ENCODE measurements at places on chromosomes 16 and 17.

GRCh38 chr16:84498223-84498610 lies 6.2 kb downstream of the MEAK7 start:
- H3K36me3 ChIP-seq, result peaks cover 35% of the 10 kb centered on the region
- H3K4me3 ChIP-seq, result no peak overlapping the region
- no peak for DNase-seq
- H3K27ac ChIP-seq, result no peak overlapping the region

DNA sequence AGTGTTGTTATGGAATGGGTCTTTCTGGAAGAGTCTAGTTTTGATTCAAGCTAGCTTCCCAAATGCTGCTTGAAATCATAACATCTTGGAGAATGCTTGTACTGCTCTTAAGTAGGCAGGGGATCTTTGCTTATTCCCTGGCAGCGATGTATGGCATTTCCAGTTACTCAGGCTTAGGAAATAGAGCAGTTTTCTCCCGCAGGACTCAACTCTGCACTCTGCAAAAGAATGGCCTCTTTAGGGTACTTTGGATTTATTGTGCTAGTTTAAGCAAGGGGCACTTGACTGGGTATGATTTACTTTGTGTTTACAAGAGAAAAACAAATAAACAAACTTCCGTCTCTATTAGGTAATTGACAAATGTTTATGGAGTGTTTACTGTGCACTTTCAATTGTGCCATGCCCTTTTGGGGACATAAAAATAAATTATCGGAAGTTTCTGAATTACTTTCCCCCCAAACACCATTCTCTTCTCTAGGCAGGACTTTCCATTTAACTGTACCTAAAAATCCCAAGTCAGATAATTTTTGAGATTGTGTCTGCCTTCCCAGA lies 164.0 kb downstream of the MAP2K6 start:
- peak overlapping the region; percentile 25 for H3K27ac ChIP-seq
- H3K36me3 ChIP-seq, result no peaks in the 10 kb centered on the region
- peaks cover 19% of the 10 kb centered on the region for H3K27me3 ChIP-seq
- H3K4me3 ChIP-seq, result no peak overlapping the region
- DNase-seq, result no peak

GRCh38 chr16:85057212-85057889 lies 29.8 kb downstream of the KIAA0513 start:
- peaks cover 3% of the 10 kb centered on the region for H3K27me3 ChIP-seq
- peak overlapping the region; percentile 48 for H3K4me3 ChIP-seq
- DNase-seq, result no peak
- no peaks in the 10 kb centered on the region for H3K36me3 ChIP-seq
- H3K27ac ChIP-seq, result peak overlapping the region; percentile 42
- peaks cover 40% of the 10 kb centered on the region for H3K4me1 ChIP-seq

DNA sequence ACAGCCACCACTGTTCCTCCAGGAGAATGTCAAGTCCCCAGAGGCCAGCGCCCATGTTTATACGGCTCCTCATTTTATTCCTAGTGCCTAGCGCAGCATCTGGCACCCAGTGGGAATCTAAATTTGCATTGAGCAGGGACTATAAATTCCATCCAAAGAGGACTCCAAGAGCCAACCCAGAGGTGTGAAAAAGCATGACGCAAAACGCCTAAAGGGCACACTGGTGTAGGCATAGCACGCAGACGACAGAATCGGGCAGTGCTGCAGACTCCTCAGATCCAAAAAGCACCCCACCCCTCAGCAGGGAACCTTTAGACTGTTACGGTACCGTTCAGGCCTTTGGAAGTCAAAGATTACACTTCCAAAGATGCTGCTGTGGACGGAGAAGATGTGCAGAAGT lies 19.5 kb downstream of the TEKT5 start:
- H3K4me1 ChIP-seq, result peaks cover 4% of the 10 kb centered on the region
- H3K4me3 ChIP-seq, result no peak overlapping the region
- peaks cover 10% of the 10 kb centered on the region for H3K27me3 ChIP-seq

GRCh38 chr16:84406006-84406963 lies 37.9 kb downstream of the ATP2C2 start:
- no peaks in the 10 kb centered on the region for H3K4me1 ChIP-seq
- no peak overlapping the region for H3K27ac ChIP-seq
- H3K4me3 ChIP-seq, result no peak overlapping the region
- DNase-seq, result no peak
- no peaks in the 10 kb centered on the region for H3K36me3 ChIP-seq
- peaks cover 23% of the 10 kb centered on the region for H3K27me3 ChIP-seq

DNA sequence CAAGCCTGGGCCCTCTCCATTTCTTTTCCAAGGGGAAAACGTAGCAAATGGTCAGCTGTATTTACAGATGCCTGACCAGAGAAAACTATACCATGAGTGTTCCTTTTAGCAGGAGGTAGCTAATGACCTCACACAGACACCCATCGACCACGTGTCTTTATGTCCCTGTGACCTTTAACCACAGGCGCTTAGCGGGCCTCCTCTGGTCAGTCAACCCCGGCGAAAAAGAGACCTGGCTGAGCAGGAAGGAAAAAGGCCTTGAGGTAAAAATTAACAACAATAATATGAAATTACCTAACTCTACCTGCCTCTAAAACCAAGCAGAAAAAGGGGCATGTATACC lies 9.1 kb downstream of the NUDT16L1 start:
- no peak for DNase-seq
- no peaks in the 10 kb centered on the region for H3K27me3 ChIP-seq
- H3K27ac ChIP-seq, result no peak overlapping the region
- no peak overlapping the region for H3K4me3 ChIP-seq
- H3K36me3 ChIP-seq, result peaks cover 10% of the 10 kb centered on the region
- H3K4me1 ChIP-seq, result no peaks in the 10 kb centered on the region

- no peaks in the 10 kb centered on the region for H3K27me3 ChIP-seq
- peak overlapping the region; percentile 90 for H3K4me3 ChIP-seq
- peaks cover 22% of the 10 kb centered on the region for H3K4me1 ChIP-seq
- no peak for DNase-seq
Observed at GRCh38 chr17:34981538-34982241, 1.4 kb downstream of the LIG3 start.

DNA sequence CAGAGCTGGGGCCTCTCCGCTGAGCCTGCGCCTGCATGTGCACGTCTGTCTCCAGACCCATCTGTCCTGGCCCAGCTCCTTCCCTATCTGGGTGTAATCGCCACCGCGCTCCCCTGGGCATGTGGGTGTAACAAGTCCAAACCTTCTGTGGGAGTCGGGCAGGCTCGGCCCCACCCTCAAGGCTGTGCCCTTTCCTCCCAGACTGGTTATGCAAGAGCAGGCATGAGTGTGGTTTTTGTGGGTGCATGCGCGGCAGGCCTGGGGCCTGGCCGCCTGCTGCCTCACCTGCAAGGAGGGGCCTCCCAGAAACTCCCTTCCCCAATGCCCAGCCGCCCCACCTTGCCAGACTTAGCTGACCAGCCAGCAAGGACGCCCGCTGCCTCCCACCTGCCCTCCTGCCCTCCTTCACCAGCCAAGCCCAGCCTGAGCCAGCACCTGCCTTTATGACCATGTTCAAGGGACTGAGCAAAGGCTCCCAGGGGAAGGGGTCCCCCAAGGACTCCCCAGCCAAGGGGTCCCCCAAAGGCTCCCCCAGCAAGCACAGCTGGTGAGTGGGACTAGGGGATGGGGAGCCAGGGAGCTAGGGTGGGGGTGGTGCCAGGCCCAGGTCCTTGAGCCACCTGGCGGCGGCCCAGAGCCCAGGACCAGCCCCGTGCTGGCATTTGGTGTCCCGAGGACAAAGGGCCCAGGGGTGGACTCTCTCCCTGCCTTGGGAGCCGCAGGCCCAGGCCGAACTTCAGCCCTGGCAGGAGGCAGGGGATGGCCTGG lies at the start of gene EVPLL:
TSS of gene EVPLL (plus strand) at position 342 of the 768 bp plus-strand sequence. CDS start 3,160 bp downstream, outside the sequence.
- H3K36me3 ChIP-seq, result peaks cover 4% of the 10 kb centered on the region
- no peak for DNase-seq
- peaks cover 14% of the 10 kb centered on the region for H3K27me3 ChIP-seq
- no peak within 1 kb of the TSS for H3K27ac ChIP-seq
- peaks cover 14% of the 10 kb centered on the region for H3K4me1 ChIP-seq

GRCh38 chr16:19118938-19119431 lies 5.2 kb downstream of the ITPRIPL2 start:
- H3K4me3 ChIP-seq, result peak overlapping the region; percentile 88
- no peak for DNase-seq
- no peaks in the 10 kb centered on the region for H3K27me3 ChIP-seq
- peaks cover 20% of the 10 kb centered on the region for H3K4me1 ChIP-seq

- DNase-seq, result no peak
- peaks cover 27% of the 10 kb centered on the region for H3K36me3 ChIP-seq
- H3K27ac ChIP-seq, result peak overlapping the region; percentile 7
- H3K4me1 ChIP-seq, result peaks cover 11% of the 10 kb centered on the region
- no peak overlapping the region for H3K4me3 ChIP-seq
Observed at GRCh38 chr16:57471852-57472664, 9.6 kb downstream of the POLR2C start.

GRCh38 chr17:57486882-57487301 lies 230.6 kb downstream of the MSI2 start:
- H3K4me1 ChIP-seq, result peaks cover 49% of the 10 kb centered on the region
- no peaks in the 10 kb centered on the region for H3K27me3 ChIP-seq
- H3K36me3 ChIP-seq, result no peaks in the 10 kb centered on the region
- H3K4me3 ChIP-seq, result no peak overlapping the region

DNA sequence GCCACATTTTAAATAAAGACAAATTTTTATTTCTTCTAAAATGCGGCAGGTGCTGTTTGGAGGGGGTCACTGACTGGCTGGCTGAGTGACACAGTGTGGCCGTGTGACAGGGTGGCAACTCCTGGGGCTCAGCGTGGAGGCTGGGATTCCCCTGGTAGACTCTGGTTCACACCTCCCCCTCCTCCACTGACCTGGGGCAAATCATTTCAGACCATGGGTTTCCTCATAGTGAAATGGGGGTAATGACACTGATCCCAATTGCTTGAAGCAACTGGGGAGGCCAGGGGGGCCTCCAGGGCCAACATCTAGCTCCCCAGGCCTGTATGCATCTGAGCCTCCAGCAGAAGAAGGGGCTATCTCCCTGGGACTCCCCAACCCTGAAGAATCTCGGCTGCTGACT lies 6.6 kb downstream of the HSD11B2 start:
- DNase-seq, result no peak
- peaks cover 2% of the 10 kb centered on the region for H3K27me3 ChIP-seq
- H3K4me1 ChIP-seq, result peaks cover 29% of the 10 kb centered on the region
- no peak overlapping the region for H3K27ac ChIP-seq
- H3K4me3 ChIP-seq, result no peak overlapping the region

DNA sequence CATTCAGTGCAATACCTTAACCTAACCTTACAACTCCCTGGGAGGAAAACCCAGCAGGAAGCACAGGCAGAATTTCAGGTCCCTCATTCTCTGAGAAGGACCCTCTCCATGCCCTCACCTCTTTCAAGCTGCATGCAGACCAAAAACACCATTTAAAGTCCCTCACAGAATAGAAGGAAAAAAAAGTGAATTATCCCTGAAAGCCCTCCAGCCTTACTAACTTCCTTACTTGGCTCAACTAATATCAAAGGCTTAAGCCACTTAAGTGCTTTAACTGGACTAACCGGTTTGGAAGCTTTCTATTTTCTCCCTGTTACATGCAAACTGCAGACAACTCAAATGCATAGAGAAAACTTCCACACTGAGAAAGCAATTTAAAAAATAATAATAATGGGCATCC lies 60.5 kb downstream of the ADAMTS18 start:
- H3K4me1 ChIP-seq, result no peaks in the 10 kb centered on the region

DNA sequence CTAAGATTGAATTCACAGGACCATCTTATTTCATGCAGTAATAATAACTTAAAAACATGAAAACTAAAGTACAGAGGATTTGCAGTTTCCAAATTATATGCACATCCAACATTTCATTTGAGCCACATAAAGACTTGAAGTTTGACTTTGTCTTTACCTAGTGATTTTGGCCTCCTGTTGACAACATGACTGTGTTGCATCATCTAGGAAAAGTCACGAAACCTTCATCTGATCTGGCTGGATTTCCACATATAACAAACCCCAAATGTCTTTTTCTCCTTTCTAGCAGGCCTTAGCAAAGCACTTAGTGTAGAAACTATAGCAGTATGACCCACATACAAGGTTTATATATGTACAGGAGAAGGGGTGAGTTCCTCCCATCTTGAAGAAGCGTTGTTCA lies 406.5 kb upstream of the CDH5 start:
- no peaks in the 10 kb centered on the region for H3K4me1 ChIP-seq
- H3K36me3 ChIP-seq, result no peaks in the 10 kb centered on the region
- H3K27me3 ChIP-seq, result no peaks in the 10 kb centered on the region

GRCh38 chr17:75240394-75241142 lies 20.8 kb downstream of the GGA3 start:
- no peaks in the 10 kb centered on the region for H3K27me3 ChIP-seq
- DNase-seq, result peak; percentile 34
- peaks cover 39% of the 10 kb centered on the region for H3K4me1 ChIP-seq
- H3K4me3 ChIP-seq, result peak overlapping the region; percentile 41
- peaks cover 22% of the 10 kb centered on the region for H3K36me3 ChIP-seq

DNA sequence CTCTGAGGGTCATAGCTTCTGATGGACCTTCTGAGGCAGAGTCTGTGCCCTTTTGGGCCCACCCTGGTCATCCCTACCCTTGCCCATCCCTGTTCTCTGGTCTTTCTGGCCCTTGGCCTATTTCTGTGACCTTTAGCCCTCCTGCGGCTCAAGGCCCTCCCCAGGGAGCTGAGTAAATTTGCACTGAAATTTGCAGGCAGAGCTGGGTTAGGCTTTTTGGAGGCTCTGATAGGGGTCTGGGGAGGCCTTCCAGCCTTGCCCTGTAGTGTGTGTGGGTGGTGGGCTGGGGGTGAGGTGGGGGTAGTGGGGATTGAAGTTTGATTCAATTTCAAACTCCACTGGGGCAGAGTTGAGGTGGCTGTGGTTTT lies 17.8 kb downstream of the RARA start:
- peaks cover 5% of the 10 kb centered on the region for H3K36me3 ChIP-seq
- DNase-seq, result no peak
- H3K27me3 ChIP-seq, result no peaks in the 10 kb centered on the region
- H3K4me1 ChIP-seq, result peaks cover 65% of the 10 kb centered on the region
- H3K4me3 ChIP-seq, result peak overlapping the region; percentile 86

- peak overlapping the region; percentile 75 for H3K27ac ChIP-seq
- DNase-seq, result no peak
- peak overlapping the region; percentile 81 for H3K4me3 ChIP-seq
- peaks cover 10% of the 10 kb centered on the region for H3K4me1 ChIP-seq
- H3K27me3 ChIP-seq, result peaks cover 4% of the 10 kb centered on the region
- H3K36me3 ChIP-seq, result no peaks in the 10 kb centered on the region
Observed at GRCh38 chr16:14071576-14072271, 605 bp downstream of the MRTFB start.

DNA sequence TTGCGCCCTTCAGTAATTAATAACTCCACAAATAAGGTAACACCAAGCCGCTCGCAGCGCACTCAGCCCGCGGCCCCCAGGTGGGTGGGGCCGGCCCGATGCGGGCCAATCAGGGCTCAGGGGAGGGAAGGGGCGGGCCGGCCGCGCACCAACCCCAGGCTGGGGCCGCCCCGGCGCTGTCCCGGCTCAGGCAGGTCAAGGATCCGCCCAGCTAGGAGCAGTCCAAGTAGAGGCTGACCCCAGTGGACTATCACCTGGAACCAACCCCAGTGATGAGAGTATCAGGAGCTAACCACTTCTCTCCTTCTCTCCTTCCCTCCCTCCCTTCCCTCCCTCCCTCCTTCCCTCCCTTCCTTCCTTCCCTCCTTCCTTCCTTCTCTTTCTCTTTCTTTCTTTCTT lies 110.8 kb downstream of the C16orf78 start:
- peak overlapping the region; percentile 61 for H3K4me3 ChIP-seq
- H3K4me1 ChIP-seq, result peaks cover 4% of the 10 kb centered on the region
- DNase-seq, result no peak
- peaks cover 4% of the 10 kb centered on the region for H3K27me3 ChIP-seq

- H3K4me1 ChIP-seq, result no peaks in the 10 kb centered on the region
- peak; percentile 57 for DNase-seq
- no peak overlapping the region for H3K27ac ChIP-seq
- H3K4me3 ChIP-seq, result no peak overlapping the region
- H3K36me3 ChIP-seq, result peaks cover 12% of the 10 kb centered on the region
Observed at GRCh38 chr16:23435500-23435899, 17.5 kb downstream of the COG7 start.

- H3K4me3 ChIP-seq, result no peak overlapping the region
- no peak for DNase-seq
- no peaks in the 10 kb centered on the region for H3K27me3 ChIP-seq
- no peak overlapping the region for H3K27ac ChIP-seq
Observed at GRCh38 chr16:89371386-89371785, 119.0 kb downstream of the ANKRD11 start.
